ENCODE measurements at places on chromosomes 4 and X.

DNA sequence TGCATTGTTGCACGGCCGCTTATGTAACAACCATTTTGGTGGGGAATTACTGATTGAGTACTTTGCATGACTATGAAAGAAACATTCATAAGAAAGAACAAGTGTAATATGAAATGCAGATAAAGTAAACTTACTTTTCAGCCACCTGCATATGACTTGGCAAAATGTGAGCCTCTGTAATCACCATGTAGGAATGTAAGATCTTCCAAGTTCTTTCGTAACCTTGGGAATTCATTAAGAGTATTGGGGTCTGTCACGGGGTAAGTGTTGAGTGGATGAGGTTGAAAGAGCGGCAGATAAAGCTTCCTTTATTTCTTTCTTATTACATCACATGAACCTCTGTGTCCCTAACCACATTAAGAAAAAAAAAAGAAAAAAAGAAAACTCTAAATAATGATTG is 348.5 kb upstream of the NR3C2 start:
- no peak for DNase-seq

DNA sequence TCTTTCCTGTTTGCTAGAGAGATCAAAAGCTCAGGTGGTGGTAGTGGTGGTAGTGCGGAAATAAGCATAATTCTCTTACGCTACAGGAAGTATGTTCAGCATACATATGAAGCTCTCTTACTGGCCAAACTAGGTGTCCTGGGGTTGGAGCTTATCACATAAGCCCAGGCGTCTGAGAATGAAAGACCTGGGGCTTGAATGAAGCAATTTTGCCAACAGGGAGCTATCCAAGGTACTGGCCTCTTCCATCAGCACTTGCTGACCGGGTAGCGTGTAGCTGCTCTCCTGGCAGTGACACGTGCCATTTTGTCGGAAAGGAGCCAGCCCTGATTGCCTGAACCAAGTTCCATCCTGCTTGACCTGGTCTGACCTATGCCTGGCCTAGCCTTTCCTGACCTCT is 65.9 kb upstream of the HPF1 start:
- no peak for DNase-seq

GRCh38 chr4:127484117-127484516 is 148.6 kb upstream of the INTU start:
- DNase-seq, result no peak

GRCh38 chrX:130885996-130886395 is 17.0 kb downstream of the ENOX2 start:
- DNase-seq, result no peak

GRCh38 chrX:150035531-150035930 is 97.2 kb upstream of the EOLA2 start:
- DNase-seq, result no peak

- DNase-seq, result no peak
These were observed 981.6 kb downstream of the CCSER1 start for GRCh38 chr4:91108751-91109150.

DNA sequence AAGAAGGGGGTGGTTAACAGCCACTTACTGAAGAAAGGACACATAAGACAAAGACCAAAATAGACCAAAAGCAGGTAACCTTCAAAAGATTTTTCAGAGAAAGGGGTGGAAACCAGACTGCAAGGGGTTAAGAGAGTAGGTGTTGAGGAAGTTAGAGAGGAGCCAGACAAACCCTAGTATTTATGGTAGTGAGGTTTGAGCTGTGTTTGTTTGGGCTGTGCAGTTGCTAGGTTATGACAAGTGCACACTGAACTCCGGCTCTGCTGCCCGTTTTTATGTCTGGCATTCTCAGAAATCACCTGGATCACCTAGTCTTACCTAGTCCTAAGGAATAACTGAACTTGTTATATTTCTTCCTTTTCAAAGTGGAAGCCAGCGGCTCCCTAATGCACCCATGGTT is 22.9 kb upstream of the G3BP2 start:
- no peak for DNase-seq

DNA sequence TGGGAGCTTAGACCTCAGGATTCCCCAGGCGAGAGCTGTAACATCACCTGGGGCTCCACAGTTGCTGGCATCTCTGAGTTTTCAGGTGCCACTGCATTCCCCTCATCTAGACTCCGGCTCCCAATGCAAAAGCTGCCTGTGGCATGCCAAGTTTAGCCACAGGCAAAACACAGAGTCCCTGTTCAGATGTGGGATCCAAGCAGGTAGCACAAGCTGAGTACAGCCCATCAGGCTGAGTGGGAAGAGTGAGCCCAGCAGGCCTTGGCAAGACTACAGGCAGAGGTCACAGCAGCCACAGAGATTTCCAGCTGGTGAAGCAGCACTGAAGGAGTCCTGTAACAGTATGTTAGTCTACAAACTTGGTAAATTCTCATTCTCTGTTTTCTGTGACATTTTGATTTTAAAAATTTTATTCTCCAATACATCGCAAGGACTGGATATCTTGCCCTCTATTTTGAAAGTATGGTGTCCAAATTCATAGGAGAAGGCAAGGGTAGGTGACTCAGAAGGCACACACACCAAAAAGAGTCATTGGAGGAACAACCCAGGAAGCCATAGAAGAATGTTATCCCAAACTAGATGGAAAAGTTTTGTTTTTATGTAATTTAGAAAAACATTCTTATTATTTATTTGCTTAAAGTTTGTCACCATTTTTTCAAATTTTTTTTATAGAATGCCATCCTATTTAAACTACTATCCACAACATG is 13.6 kb upstream of the CXCL2 start:
- no peak for DNase-seq

DNA sequence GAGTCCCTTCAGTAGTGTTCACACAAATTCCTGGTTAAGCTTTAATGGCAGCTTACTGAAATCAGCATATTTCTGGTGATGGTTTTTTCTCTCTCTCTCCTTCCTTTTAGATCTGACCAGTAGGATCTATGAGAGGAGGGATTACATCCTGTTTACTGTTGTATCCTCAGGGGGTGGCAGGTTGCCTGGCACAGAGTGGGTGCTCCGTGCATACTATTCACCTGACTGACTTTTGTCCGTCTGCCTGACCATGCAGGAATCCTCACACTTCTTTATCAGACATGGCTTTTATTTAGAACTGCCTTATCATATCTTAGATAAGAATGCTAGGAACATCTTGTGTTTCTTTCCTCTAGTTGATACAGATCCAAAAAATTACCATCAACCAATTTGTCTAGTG is 29.6 kb downstream of the MCUB start:
- no peak for DNase-seq

DNA sequence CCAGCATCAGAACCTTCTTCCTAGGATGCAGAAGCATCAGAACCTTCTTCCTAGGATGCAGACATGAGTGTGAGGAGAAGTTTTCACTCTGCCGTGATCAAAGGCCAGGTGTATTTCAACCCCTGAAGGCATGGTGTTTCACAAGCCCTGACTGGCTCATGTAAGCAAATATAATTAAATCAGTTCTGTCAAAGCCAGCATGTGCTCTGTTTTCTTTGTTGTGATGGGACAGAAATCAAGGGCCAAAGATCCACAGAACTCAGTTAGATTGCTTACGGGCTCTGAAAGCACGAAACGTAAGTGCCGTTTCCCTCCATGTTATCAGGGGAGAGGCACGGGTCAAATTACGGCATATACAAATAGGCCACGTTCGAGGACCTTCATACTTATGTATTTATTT is 32.0 kb upstream of the CLDN24 start:
- DNase-seq, result no peak

- no peak for DNase-seq
These were observed 16.6 kb upstream of the PRDM8 start for GRCh38 chr4:80180743-80181142.

DNA sequence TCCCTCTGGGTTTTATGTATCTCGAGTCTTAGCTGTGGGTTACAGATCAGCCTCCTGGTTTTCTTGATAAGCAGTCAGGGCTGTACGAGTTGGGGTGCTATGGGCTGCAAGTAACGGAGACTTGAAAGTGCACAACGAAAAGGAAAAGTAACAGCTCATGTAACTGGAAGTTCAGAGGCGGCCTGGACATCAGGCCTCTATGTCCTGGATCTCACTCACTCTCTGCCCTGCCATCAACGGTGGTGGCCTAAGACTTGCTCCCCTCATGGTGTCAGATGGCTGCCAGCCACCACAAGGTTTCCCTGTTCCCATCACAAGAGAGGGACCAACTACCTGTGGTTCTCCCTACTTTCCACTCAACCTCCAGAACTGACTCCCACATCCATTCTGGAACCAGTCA is 4.8 kb downstream of the PPP2R2C start:
- no peak for DNase-seq

DNA sequence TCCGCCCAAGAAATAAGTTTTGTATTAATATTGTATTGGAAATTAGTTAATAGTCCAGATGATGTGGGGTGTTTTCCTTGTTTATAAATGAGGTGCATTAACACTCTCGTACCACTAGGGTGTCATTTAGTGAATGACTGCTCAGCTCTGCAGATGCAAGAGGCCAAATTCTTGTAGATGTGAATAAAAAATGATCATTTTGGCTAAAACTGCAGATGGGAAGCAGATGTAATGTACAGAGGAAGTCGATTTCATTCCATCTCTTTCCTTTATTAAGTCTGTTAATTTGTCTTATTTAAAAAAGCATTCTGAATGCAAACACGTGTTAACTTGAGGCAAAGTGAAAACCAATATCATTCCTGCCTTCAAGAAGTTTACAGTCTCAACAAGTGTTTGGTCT is 108.1 kb downstream of the DHX15 start:
- no peak for DNase-seq

- DNase-seq, result no peak
These were observed 40.6 kb downstream of the ARHGAP10 start for GRCh38 chr4:147772459-147772969.

GRCh38 chr4:139764182-139764581 is 98.6 kb downstream of the MGST2 start:
- DNase-seq, result no peak

- DNase-seq, result no peak
These were observed 27.2 kb downstream of the HDX start for GRCh38 chrX:84475101-84475500.

DNA sequence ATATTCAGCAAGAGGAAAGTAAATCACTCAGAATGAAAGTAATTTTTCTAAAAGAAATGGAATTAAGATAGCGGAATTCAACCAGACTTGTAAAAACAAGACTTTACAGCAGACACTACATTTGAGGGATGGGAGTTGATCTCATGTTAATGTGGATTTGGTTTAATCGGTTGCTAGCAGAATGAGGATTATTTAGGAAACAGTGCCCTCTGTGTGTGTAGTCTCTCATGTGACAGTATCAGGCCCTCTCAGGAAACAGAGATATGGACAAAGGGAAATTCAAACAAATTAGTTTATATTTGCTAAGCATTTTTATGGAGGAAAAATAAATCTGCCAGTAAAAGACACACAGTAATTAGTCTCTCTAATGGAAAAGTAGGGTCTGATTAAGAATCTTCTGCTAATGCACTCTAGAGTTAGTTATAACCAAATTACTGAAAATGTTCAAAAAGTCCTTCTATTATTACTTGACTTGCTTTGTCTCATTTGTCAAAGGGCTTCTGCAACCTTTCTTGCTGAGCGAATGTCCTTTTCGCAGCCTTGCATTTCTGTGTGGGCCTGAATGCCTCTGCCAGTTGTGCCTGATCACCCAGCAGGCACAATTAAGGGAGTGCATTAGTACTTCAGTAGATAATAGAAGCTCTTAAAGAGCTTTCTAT is 1282.3 kb upstream of the TENM3 start:
- no peak for DNase-seq

DNA sequence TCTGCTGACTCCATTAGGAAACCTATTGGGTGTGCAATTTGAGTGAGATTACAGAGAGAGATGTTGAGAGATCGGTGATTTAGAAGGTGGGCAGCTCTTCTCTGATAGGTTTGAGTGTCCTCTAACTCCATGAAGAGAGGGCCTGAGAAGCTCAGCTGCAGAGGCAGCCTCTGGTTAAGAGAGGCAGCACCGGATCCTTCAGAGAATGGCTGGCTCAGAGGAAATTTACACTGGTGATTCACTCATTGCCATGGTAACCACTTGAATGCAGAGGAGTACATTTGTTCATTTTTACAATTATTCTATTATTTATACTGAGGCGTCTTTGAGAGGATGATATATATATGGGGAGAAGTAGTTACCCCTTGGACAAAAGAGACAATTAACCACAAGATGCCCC is 171.7 kb downstream of the PDGFRA start:
- DNase-seq, result no peak

- no peak for DNase-seq
These were observed 50.0 kb upstream of the CLCN4 start for GRCh38 chrX:10106806-10107205.

Data from stimulated activated CD8-positive, alpha-beta memory T cell treated with anti-CD3 and anti-CD28 coated beads, Interleukin-15, amount 100 ng/mL, for 4 hours (primary cell).